COLO829 (cell line): ENCODE measurements at places on chromosomes 1 and 21.

- no peak for DNase-seq
These were observed 2.9 kb upstream of the PSEN2 start for GRCh38 chr1:226867461-226868054.

GRCh38 chr1:240414237-240414636, 197.7 kb downstream of the GREM2 start:
- DNase-seq: no peak

DNA sequence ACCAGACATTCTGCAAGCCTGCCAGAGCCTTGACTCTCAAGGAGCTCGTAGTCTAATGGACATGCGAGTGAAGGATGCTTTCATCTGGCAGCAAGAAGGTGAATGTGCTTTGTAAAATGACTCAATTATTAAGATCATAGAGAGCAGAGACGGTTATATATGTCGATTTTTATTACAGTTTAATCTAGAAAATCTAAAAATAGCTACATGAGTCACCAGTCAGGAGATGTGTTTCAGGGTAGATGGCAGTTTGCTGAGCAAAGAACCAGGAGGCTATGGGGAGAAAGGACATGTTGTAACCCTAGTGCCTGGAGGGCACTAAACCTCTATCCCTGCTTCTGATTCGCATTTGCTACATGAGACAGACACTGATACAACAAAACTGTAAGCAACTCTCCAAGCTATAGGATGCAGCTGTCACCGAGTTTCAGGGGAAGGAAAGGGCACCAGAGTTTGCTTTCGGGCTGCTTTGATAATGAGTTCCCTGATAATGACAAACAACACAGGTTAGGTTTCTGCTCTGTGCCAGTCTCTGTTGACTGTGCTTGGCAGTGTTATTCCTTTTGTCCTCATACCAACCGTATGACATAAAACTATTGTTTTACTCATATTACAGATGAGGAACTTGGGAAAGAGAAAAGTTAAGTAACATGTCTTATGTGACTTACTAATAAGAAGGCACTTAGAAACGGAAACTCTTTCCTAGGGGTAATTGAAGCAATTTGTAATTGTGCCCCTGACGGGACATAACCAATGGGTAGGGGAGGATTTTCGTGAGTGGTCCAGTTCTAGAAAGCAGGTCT, 43.2 kb downstream of the C1orf198 start:
- peak; percentile 98 for DNase-seq

DNA sequence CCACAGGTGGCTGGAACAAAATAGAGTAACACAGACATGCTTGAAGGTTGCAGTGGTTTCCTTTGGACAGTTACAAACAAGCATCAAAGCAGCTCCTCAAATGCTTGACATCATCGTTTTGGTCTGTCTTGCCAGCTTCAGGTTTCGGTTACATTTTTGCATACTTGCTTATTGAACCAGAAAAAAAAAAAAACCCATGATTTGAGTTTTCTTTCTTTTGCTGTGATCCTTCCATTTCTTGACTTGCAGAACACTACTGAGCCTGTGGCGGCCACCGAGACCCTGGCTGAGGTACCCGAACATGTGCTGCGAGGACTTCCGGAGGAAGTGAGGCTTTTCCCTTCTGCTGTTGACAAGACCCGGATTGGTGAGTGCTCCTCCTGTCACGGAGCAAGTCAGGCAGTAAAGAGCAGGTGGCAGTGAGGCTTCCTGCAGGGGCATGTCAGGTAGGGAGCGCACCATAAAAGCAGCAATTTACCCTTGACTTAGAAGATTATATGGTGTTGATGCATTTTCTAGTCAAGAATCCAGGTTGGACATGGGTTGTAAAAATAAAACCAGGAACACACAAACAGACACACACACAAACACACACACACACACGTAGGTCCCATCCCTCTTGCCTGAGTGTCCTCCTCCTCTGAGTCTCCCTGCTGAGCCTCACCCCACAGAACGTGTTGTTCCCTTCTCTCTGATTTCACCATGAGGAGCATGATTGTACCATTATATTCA, 30.9 kb downstream of the PRDM2 start:
- DNase-seq: no peak

DNA sequence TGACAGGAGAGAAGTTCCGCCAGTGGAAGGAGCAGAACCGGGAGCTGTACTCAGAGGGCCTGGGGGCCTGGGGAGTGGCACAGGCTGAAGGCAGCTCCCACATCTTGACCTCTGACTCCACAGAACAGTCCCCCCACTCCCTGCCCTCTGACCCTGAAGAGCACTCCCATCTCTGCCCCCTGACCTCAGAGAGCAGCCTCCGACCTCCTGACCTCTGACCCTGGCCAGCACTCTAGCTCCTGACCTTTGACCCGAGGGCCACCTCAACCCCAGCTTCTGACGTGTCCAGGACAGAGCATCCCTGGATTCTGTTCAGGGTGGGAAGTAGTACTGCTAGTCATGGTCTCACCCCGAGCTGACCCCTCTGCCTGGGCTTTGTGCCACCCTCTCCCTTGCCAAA, 1.1 kb upstream of the CATSPER4 start:
- no peak for DNase-seq

GRCh38 chr1:13990939-13991338, 291.0 kb downstream of the PRDM2 start:
- no peak for DNase-seq
